ENCODE measurements at places on chromosomes 6 and 20.
A peak's percentile ranks its signal among the peaks of the same experiment; 100 is the strongest.

- no peak for DNase-seq
Observed at GRCh38 chr6:10550764-10551163, 29.6 kb downstream of the GCNT2 start.

DNA sequence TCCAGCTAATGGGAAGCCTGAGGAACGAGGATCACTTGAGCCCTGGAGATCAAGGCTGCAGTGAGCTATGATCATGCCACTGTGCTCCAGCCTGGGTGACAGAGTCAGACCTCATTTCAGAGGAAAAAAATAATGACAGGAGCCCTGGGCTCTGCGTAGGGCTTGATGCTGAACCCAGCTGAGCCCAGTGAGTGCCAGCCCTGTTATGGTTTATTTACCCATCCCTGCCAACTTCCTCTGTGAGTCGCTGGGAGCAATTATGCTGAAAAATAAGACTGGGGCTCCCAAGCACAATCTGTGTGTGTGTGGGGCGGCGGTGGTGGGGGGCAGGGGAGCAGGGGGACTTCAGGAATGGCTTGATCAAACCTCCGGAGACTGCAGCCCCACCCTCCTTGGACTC is 75.9 kb upstream of the PMEPA1 start:
- DNase-seq: no peak

DNA sequence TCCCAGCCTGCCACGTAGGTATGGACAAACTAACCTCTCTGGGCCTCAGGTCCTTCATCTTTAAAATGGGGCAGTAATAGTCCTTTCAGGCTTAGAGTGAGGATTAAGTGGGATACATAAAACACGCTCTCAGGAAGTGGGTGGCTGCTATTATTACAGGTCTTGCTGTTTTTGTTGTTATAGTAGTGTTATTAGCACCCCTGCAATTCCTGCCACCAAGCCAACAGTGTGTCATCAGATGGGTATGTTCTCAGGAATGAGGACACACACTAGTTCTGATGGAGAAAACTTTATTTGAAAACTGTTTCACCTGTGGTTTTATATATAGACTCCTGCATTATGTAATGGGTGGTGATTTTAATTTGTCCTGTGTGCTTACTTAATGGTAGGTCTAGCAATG is 131.7 kb downstream of the LRRC1 start:
- peak; percentile 53 for DNase-seq

DNA sequence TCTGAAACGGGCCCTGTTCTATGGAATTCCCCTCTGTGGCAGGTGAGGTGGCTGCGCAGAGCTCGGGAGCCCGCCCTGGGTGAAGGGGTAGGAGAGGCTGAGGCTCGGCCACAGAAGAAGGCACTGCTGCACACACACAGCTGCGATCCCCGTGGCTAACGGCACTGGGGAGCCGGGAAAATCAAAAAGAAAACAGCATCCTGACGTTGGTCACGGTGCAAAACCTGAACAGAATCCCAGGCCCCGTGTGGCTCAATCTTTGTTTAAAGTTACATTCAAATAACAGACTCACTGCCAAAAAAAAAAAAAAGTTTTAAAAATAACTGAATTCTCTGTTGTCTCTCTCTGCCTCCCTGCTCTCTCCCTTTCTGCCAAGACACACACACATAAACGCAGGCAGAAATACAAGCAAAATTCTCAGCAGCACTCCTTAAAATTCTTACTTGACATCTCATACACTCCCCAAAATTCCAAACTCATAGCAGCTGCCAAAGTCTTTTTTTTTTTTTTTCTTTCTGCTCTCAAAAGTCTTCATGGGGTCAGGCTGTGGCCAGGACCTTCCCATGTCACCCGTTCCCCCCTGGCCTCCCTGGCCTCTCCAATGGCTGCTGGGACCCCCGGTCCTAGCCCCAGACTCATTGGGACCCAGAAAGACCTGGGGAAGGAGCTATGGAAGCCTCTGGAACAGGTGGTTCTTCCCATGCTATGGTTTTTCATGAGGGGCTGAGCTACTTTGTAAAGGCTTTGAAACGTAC is 248.8 kb downstream of the TTLL2 start:
- DNase-seq: no peak

- DNase-seq: no peak
Observed at GRCh38 chr6:105745464-105746129, 340.5 kb upstream of the PRDM1 start.

Measured in brain microvascular endothelial cell (primary cell).